ENCODE measurements at places on chromosomes 12 and 14. TPM values are rescaled to one million over a fixed set of nuclear protein-coding genes. Genes with fewer than 3 reads are reported as not detected.

The NRIP2 gene
- total RNA-seq = not detected

GRCh38 chr12:57621497-57622292, 10.5 kb downstream of the ARHGEF25 start:
- DNase-seq = no peak

DNA sequence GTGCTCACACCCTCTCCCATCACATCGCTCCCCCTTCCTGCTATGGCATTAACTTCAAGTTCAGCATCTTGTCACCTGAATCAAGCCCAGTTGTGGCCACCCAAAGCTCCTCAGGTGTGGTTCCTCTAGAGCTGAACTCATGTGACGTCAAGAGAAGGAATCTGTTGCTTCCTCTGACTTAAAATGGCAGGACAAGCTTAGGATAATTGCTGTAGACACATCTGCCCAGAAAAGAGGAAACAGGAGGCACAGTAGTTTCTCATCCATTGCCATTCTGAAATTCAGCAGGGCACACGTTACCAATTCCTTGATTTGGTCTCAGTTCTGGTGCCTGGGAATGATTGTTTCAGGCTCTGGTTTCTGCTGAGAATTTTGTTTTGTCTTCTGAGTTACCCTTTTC, 52.1 kb downstream of the RCOR1 start:
- no peak for DNase-seq

- DNase-seq = no peak
These were observed 38.5 kb upstream of the FRS2 start for GRCh38 chr12:69431591-69432222.

The POU6F1 gene
- total RNA-seq = 3.5 TPM

The LGR5 gene
- total RNA-seq = 0.33 TPM

- DNase-seq = no peak
These were observed 57.2 kb upstream of the LRTM2 start for GRCh38 chr12:1763153-1763552.

DNA sequence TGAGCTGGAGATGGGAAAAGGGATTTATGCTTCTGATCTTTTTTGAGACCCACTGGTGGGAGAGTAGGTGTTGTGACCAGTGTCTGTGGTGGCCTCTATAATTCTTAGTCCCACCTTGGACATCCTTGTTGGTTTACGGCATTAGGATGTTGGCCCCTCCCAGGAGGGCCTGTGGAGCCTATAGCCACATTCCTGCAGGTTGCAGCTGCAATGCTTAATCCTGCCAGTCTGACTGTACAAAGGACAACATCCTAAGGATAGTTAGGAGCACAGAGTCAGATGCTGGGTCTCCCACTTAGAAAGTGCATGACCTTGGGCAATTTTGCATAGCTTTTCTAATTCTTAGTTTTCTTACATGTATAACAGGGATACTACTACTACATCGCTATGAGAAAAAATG, 150.9 kb upstream of the SLC38A2 start:
- no peak for DNase-seq

GRCh38 chr12:101256266-101256665, 23.6 kb upstream of the UTP20 start:
- DNase-seq = no peak

DNA sequence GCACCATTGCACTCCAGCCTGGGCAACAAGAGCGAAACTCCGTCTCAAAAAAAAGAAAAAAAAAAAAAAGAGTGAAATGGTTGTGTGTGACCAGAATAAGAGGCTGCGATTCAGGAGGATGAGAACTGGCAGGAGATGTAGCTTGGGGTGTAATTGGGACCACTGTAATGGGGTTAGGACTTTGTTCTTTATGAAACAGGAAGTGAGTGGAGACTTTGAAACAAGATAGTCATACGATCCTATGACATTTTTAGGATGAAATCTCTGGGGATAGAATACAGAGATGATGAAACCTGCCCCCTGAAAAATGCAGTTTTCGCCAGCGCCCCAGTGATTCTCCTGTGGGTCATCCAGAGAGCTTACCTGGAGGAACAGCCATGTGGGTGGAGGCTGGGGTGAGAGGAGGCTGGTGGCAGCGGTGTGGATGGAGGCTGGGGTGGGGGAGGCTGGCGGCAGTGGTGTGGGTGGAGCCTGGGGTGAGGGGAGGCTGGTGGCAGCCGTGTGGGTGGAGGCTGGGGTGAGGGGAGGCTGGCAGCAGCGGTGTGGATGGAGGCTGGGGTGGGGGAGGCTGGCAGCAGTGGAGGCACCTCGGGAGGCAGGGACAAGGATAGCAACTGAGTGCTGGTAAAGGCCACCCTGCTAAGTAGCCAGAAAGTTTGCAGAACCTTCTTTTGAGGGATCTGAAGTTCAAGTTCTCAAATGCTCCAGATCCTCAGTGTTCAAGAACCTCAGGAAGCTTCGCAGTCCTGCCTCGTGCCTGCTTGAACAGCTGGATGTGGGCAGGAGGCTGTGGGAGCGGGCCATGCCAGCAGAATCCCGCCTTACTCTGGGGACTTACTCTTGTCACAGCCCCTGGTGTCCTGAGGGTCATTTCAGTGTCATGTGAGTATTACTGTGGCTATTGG, 20.2 kb downstream of the FBXL14 start:
- DNase-seq = no peak

DNA sequence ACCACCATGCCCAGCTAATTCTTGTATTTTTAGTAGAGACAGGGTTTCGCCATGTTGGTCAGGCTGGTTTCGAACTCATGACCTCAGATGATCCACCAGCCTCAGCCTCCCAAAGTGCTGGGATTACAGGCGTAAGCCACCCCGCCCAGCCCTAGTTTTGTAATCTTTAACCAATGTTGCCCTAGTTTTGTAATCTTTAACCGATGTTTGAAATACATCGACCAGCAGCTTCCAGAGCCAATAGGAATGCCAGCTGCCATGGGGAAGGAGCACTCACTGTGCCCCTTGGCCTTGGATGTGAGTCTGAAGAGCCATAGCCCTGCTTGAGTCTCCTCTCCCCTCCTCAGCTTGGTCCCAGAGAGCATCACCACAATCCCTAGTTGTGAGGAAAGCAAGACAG, 209.3 kb upstream of the RGS6 start:
- no peak for DNase-seq

The KIF5A gene
- 2.4 TPM for total RNA-seq

- peak; percentile 82 for DNase-seq
These were observed 144.6 kb downstream of the RAD51B start for GRCh38 chr14:67963960-67964812.
